RWPE2 (cell line): ENCODE measurements at places on chromosomes 1 and 21.

DNA sequence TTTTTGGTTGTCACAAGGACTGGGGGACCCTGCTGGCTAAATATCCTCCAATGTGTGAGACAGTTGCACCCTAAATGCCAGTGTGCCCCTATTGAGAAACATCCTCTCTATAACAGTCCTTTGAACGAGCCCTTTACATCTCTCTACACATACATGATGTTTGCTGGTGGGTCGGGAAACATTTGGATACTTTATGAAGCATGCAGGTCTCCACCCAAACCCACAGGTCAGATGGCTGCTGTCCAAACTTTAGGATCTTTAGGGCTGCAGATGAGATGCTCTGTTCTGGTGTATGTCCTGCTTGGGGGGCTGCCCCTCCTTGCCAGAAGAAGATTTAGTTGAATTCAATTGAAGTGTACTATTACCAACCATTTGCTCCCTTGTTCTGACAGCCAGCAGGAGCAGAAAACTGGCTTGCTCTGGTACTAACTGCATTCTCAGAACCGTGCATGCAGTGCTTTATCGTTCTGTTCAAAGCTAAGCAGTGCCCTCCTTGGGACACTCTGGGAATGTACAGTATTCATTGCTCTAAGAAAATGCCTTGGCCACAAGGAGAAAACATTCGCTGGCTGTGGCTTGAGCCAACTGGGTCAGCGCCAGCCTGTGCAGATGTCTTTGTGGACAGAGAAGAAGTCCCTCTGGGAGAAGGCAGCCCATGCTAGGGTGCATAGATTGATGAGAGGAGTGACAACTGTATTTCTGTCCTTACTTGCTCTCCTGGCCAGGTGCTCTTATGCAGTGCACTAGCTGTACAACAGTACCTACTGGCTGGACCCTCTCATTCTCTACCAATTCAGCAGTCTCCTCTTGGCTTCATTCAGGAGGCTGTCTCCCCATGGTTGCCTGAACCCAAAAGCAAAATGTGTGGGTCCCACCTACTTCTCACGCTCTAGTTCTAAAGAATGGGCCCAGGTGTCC lies 61.4 kb upstream of the DIRAS3 start:
- no peak for DNase-seq

- DNase-seq: no peak
These were observed 102.8 kb downstream of the CASZ1 start for GRCh38 chr1:10693497-10694273.

DNA sequence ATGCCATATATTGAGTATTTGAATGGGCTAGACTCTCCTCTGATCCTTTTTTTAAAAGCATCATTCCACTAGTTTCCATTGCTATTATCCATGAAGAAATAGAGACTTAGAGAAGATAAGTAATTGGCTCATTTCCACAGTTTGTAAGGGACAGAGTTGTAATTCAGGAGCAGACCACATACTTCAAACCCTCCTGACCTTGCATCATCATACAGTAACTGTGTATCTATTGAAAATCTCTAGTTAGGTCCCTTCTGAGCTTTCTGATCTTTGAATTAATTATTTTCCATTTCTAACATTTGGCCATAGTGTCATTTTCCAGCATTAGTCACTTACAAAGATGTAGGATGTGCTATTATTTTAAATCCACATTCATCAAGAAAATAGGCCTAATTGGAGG lies 386.5 kb upstream of the ST6GALNAC5 start:
- DNase-seq: no peak

- DNase-seq: no peak
These were observed 87.9 kb downstream of the RGS7 start for GRCh38 chr1:241269116-241269515.
